ENCODE measurements at places on chromosomes 11 and 22.

GRCh38 chr22:19955241-19956128 lies 13.9 kb upstream of the TXNRD2 start:
- no peak for DNase-seq

DNA sequence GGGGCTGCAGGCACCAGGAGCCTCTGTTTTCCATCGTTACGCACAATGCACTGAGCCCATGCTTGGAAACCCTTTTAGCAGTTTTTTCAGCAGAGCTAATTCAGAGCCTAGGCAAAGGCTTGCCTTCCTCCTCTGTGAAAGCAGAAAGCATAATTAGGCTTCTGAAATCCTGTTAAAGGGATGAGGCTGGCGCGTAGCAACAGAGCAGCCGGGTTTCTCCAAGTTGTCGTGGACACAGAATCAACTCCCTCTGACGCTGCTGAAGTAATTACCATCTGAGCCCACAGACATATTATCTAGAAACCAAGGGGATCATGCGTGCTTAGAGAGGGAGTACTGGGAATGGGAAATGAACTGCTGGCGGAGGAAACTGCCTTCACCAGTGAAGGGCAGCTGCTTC lies 85.4 kb downstream of the MYO18B start:
- no peak for DNase-seq

GRCh38 chr11:69156235-69156639 lies 502 bp downstream of the SMIM38 start:
- no peak for DNase-seq

- DNase-seq: no peak
These were observed 114.1 kb upstream of the MTMR2 start for GRCh38 chr11:96038046-96038445.

DNA sequence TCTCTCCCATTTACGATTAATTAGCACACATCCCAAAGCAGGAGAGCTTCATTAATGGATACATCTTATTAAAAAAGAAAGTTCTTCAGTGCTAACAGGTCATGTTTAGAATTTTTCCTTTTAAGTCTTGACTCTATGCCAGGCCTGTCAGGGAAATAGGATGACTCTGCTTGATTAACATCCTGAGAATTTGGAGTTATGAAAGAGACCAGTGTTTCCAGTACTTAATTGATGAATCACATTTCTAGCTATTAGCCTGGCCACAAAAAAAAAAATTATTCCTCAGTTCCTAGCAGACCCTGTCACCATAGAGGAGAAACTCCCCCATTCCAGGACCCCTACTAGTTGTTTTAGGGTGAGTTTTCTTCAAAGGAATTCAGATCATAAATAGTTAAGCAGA lies 23.6 kb upstream of the ME3 start:
- DNase-seq: no peak

- no peak for DNase-seq
These were observed 88.9 kb downstream of the RRM1 start for GRCh38 chr11:4183410-4184057.

All from stimulated activated CD8-positive, alpha-beta memory T cell treated with anti-CD3 and anti-CD28 coated beads, Interleukin-7, amount 100 ng/mL, for 24 hours (primary cell).